ENCODE measurements at places on chromosomes 6 and 20. TPM values are rescaled to one million over a fixed set of nuclear protein-coding genes. Genes with fewer than 3 reads are reported as not detected.

Gene SIRPD
- 0.43 TPM for total RNA-seq

Gene C6orf15
- not detected for total RNA-seq

Gene OR2B3
- not detected for total RNA-seq

Gene TFAP2D
- total RNA-seq = not detected

Gene TNFRSF21
- total RNA-seq = 8.3 TPM

Gene MEI4
- total RNA-seq = 0.78 TPM

Gene OPRM1
- not detected for total RNA-seq

Gene SSTR4
- total RNA-seq = not detected

Gene HLA-DQA2
- 1.4 TPM for total RNA-seq

Gene OPRL1
- 5.7 TPM for total RNA-seq

Gene CFB
- total RNA-seq = 57.7 TPM

Gene UBR2
- total RNA-seq = 36.0 TPM

DNA sequence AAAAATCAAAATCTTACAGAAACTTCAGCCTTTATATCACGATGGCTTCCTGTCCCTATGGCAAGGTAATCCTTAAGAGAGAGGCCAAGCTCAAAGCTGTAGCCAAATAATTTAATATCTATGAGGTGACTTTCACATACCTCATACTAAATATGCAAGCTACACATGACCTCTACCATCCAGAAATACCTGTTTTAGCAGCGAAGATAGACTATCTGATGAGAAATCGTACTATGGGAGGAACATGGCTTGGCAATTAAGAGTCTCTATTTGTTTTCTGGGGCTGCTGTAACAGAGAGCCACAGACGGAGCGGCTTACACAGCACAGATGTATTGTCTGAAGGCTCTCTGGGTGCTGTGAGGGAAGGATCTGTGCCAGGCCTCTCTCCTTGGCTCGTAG, 31.0 kb upstream of the SALL4 start:
- DNase-seq = no peak
- H3K36me3 ChIP-seq = no peaks in the 10 kb centered on the region
- H3K27ac ChIP-seq = no peak overlapping the region
- H3K4me3 ChIP-seq = no peak overlapping the region

DNA sequence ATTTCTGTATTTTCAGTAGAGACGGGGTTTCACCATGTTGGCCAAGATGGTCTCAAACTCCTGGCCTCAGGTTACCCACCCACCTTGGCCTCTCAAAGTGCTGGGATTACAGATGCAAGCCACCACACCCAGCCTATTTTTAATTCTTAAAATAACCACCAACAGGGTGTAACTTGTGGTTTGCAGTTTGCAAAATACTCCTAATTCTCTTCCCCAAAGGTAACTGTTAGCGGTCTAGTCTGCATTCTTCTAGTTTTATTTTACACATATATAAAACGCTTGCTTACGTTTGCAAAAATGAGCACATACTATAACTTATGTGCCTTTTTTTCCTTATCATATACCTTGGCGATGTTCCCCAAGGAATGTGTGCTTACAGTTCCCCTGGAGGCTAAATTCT, 25.6 kb upstream of the CHMP4B start:
- no peak overlapping the region for H3K27ac ChIP-seq
- no peak for DNase-seq
- no peaks in the 10 kb centered on the region for H3K4me1 ChIP-seq
- H3K27me3 ChIP-seq = no peaks in the 10 kb centered on the region
- H3K36me3 ChIP-seq = no peaks in the 10 kb centered on the region

GRCh38 chr20:34566978-34567891, 8.7 kb downstream of the MAP1LC3A start:
- H3K27me3 ChIP-seq = no peaks in the 10 kb centered on the region
- DNase-seq = no peak
- no peak overlapping the region for H3K4me3 ChIP-seq
- no peaks in the 10 kb centered on the region for H3K36me3 ChIP-seq
- no peaks in the 10 kb centered on the region for H3K4me1 ChIP-seq

GRCh38 chr6:144660561-144661115, 375.5 kb downstream of the UTRN start:
- peaks cover 30% of the 10 kb centered on the region for H3K4me1 ChIP-seq
- no peaks in the 10 kb centered on the region for H3K27me3 ChIP-seq
- H3K4me3 ChIP-seq = no peak overlapping the region
- no peak for DNase-seq
- H3K27ac ChIP-seq = no peak overlapping the region
- no peaks in the 10 kb centered on the region for H3K36me3 ChIP-seq

DNA sequence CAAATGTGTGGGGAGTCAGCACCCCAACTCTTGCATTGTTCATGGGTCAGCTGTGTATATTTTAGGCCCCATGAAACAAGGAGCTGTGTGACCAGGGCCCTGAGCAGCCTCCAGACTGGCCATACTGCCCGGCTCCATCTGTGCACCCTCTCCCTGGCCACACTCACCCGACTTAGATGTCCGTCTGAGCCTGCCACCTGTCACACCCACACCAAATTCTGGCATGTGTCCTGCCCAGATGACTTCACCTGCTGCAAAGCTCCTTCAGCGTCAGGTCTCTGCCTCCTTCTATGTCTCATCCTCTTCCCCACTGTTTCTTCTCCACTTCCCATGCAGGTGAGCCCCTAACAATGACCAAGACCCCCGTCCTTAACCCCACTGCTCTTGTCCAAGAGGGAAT, 88.1 kb upstream of the THBS2 start:
- no peak overlapping the region for H3K27ac ChIP-seq
- H3K27me3 ChIP-seq = no peaks in the 10 kb centered on the region
- DNase-seq = no peak
- no peaks in the 10 kb centered on the region for H3K4me1 ChIP-seq
- no peaks in the 10 kb centered on the region for H3K36me3 ChIP-seq
- no peak overlapping the region for H3K4me3 ChIP-seq

GRCh38 chr20:18031888-18032509, 25.7 kb downstream of the OVOL2 start:
- no peaks in the 10 kb centered on the region for H3K36me3 ChIP-seq
- no peaks in the 10 kb centered on the region for H3K4me1 ChIP-seq
- no peak for DNase-seq
- H3K27me3 ChIP-seq = no peaks in the 10 kb centered on the region
- no peak overlapping the region for H3K27ac ChIP-seq

DNA sequence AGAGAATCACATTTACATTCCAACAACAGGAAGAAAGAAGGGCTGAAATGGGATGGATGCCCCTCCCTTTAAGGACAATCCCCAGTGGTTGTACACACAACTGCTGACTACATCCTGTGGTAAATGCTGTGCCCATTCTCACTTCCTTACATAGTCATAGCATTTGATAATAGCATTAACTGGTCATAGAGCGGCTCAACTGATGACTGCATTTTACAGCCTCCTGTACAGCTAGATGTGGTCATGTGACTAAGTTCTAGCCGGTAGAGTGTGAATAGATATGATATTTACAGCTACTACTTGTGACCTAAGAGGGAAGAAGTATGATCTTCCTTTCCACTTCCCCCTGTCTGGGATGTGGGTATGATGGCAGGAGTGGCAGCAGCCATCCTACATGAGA, 24.7 kb downstream of the KCNK17 start:
- H3K36me3 ChIP-seq = no peaks in the 10 kb centered on the region
- no peak overlapping the region for H3K4me3 ChIP-seq
- no peak overlapping the region for H3K27ac ChIP-seq
- H3K27me3 ChIP-seq = no peaks in the 10 kb centered on the region

GRCh38 chr6:109304284-109305015, 77.8 kb downstream of the CD164 start:
- peaks cover 11% of the 10 kb centered on the region for H3K4me1 ChIP-seq
- H3K27me3 ChIP-seq = no peaks in the 10 kb centered on the region
- H3K36me3 ChIP-seq = no peaks in the 10 kb centered on the region
- no peak for DNase-seq
- H3K4me3 ChIP-seq = no peak overlapping the region

GRCh38 chr20:51457533-51457932, 85.0 kb downstream of the NFATC2 start:
- no peaks in the 10 kb centered on the region for H3K36me3 ChIP-seq
- no peak overlapping the region for H3K4me3 ChIP-seq
- no peaks in the 10 kb centered on the region for H3K27me3 ChIP-seq
- H3K4me1 ChIP-seq = peaks cover 17% of the 10 kb centered on the region
- H3K27ac ChIP-seq = no peak overlapping the region

- DNase-seq = peak; percentile 33
- no peak overlapping the region for H3K27ac ChIP-seq
- H3K4me1 ChIP-seq = peaks cover 5% of the 10 kb centered on the region
- no peaks in the 10 kb centered on the region for H3K27me3 ChIP-seq
- no peaks in the 10 kb centered on the region for H3K36me3 ChIP-seq
These were observed 26.1 kb downstream of the TTLL2 start for GRCh38 chr6:167350731-167351655.

GRCh38 chr6:13435477-13436246, 51.7 kb downstream of the GFOD1 start:
- H3K27ac ChIP-seq = no peak overlapping the region
- no peak overlapping the region for H3K4me3 ChIP-seq
- no peaks in the 10 kb centered on the region for H3K4me1 ChIP-seq
- H3K36me3 ChIP-seq = no peaks in the 10 kb centered on the region

DNA sequence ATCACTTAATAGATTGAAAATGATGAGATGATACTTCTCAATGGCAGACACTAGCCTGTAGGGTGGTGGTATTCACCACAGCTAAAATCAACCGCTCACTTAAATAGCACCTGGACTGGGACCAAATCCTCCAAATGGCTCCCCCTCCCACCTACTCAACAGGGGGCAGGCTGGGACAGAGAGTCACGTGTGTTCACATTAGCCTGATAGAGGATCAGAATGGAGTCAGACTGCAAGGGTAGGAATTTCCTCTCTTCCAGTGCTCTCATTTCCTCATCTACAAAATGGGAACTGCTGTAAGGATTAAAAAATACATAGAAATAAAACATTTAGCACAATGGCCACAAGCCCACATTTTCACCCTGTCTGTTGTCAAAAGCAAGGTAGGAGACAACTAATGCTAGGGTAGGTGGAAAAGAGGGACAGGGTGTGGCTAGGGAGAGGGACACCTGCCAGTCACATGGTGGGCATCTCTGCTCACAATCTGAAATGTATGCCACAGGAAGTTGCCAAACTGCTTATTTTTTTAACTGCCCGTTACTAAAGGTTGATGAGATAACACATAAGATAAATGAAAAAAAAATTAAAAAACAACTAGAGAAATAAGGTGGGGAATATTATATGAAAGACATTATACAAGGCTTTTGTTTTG, 55.3 kb downstream of the BACH2 start:
- no peaks in the 10 kb centered on the region for H3K27me3 ChIP-seq
- DNase-seq = no peak
- no peaks in the 10 kb centered on the region for H3K36me3 ChIP-seq
- H3K4me3 ChIP-seq = no peak overlapping the region

All from adrenal gland (tissue), 19 donors.